Activated naive CD4-positive, alpha-beta T cell treated with Interleukin-2 at 50 U/mL for 16 hours (primary cell): ENCODE measurements at places on chromosomes 4 and X.

- DNase-seq: no peak
These were observed 57.4 kb downstream of the PSAPL1 start for GRCh38 chr4:7377223-7377865.

DNA sequence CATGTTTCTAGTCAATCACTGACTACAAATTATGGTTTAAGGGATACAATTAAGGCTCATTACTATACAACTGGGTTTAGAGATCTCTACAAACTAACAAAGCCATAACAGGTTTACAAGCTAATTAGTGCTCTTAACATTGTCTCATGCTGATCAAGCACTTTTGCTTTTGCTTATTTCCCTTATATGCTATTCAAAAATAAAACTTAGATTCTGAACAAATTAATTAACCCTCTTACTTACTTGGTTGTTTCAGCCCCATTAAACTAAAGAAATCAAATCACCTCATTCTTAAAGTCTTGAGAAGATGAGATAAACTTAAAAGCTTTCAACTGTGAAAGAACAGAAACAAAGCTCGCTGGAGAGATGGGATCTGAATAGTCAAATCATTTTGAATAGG is 2024.5 kb upstream of the ADGRL3 start:
- no peak for DNase-seq

DNA sequence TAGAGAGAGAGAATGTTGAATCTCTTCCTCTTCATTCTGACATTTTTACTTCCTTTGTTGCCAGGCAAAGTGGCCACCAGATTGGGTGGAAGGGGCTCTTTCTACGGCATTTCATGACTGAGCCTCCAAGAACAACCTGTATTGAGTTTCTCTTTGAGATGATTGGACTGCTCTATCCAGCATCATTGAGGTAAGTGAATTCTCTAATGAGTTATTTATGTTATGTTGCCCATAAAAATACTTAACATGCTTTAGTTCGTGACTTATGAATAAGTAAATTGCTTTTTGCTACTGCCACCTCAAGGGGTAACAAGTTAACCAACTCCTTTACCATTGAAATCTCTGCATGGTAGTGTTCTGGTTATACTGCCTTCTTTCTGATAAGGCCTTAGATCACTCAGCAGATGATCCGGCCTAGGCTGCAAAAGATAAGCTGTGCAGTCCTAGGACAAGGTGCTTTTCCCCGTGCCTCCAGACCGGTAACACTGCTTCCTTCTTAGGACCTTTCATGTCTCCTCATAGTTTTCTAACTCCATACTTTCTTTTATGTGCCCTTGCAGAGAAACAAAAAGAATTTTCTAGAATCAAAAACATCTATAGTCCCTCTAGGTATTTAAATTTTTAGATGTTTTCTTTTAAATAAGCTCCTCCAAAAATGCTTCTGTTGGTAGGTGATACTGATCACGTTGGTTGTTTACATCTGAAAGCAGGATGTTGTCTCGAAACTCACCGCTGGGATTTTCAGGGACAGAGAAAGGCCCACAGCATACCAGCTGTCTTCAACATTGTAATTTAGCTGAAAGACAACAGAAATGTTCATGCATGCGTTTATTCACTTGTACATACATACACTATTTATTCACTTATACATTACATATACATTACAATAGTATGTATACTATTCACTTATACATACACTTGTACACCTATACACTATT is 157.1 kb upstream of the RBPJ start:
- no peak for DNase-seq

DNA sequence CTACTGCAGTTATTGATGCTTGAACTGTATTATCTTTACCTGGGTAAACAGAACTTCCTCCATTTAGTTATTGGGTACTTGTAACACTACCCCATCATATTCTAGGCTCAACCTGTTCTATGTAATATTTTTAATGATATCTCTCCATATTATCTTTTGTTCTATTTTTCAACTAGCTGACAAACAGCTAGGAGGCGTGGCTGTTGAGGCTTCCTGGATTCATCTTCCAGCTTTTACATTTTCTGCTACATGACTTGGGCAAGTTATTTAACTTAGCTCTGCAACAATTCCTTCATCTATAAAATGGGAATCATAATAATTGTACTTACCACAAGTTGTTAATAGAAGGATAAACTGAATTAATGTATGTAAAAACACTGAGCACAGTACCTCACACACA is 349.3 kb downstream of the PTTG2 start:
- DNase-seq: no peak

GRCh38 chrX:69082055-69082752 is 83.0 kb downstream of the PJA1 start:
- no peak for DNase-seq

GRCh38 chrX:155148724-155149537 is 67.3 kb upstream of the VBP1 start:
- peak; percentile 6 for DNase-seq

GRCh38 chrX:40853816-40854123 is 118.4 kb upstream of the MED14 start:
- DNase-seq: no peak

DNA sequence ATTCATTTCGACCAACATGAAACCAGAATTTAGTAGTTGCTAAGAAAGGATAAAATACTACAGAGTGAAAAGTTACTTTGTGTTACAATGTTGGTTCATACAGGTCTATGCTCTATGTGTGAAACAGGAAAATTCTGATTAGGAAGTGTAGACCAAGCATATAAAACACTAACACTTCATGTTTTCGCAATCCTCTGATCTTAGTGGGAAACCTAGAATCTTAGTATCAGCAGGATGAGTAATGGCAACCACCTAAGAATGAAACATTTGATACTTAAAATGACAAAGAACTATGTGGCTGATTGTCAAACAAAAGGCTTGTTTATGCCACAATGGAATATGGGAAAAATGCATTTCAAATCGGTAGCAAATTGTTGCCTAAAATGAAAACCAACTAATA is 116.1 kb downstream of the AMMECR1 start:
- no peak for DNase-seq

GRCh38 chrX:19194285-19195242 is 72.3 kb upstream of the ADGRG2 start:
- DNase-seq: no peak

DNA sequence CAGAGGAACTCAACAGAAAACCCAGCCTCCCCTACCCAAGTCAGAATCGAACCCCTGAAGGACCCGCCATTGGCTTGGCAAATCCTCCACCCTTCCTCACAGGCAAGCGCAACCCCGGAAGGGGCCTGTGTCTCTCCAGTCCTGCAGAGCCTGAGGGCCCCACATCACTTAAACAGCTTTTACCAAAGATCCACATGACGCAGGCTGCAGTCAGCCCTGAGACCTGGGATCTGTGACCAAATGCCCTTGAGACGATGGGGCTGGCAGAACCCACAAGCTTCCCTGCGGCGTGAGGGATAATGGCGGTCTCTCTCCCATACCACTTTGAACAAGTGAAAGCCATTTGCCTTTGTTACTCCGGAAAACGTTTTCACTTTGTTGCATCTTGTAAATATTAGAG is 54.9 kb downstream of the ACOX3 start:
- DNase-seq: no peak

GRCh38 chr4:53721263-53721662 is 130.0 kb upstream of the LNX1 start:
- DNase-seq: no peak

DNA sequence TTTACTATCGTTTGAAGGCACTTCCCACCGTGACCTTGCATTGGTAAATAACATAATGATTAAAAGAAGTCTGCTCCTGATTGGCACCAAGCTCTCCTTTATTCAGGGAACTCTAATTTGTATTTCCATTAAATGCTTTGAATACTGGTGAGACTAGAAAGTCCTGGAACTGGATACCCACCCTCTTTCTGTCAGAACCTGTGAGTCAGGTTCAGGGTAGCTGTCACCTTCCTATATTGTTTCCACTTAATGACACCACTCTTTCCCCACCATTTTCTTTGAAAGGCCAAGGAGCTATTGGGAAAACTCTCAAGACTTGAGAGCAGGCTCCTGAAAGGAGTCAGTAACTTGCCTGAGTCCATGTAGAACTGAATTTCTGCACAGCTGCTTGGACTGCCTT is 55.9 kb upstream of the RASSF6 start:
- DNase-seq: no peak

GRCh38 chrX:106952988-106953387 is 32.8 kb downstream of the CLDN2 start:
- DNase-seq: no peak

GRCh38 chr4:175705407-175705806 is 106.7 kb downstream of the GPM6A start:
- no peak for DNase-seq

- no peak for DNase-seq
These were observed 155.9 kb downstream of the SHOX start for GRCh38 chrX:786441-786881.

DNA sequence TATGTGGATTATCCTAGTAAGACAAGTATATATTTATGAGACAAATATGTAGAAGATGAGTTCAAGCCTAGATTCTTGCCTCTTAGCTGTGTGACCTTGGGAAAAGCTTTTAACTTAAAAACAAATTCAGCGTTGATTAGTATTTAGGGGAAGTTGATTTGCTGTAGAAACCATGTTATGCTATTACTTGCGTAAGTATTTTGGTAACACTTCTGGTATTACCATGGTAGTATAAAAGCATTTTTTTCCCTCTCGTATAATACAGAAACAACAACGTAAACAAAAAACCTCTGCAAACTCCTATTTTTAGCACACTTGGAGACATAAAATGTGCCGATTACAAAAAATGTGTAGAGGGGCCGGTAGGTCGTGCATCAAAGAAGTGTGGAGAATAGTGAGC is 33.2 kb downstream of the STAG2 start:
- no peak for DNase-seq

- no peak for DNase-seq
These were observed 318.0 kb upstream of the TAPT1 start for GRCh38 chr4:16544251-16544721.

DNA sequence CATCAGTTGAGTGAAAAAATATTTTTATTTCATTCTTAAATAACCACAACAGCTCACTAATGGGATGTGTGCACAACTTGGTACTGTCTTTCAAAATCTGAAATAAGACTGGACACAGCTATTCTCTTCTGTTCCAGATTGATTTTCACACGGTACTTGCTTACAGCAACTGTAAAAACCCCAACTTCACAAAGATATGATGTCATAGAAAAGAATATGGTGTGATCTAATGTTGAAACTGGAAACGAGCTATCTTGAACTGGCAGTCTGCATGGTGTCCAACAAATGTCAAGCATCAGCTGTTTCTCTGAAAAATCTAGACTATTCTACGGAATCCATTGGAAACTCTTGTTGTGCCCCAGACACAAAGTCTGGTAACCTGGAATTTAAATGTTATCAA is 14.7 kb downstream of the HELQ start:
- DNase-seq: no peak

DNA sequence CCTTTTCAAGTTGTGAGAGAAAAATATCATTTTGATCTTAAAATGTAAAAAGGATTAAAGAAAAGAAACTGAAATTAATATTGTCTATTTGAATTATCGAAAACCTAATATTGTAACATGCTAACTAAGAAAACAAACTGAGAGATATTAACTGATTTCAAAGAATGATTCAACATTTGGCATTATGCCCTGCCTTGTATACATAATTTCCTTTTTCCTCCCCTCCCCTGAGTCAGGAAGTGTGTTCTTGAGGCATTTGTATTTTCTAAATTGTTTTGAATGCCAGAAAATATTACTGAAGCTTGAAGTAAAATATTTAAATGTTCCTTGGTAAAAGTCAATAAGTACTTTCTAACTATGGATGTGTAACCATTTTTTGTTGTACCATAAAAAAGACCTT is 49.4 kb downstream of the RPS6KA3 start:
- DNase-seq: no peak

DNA sequence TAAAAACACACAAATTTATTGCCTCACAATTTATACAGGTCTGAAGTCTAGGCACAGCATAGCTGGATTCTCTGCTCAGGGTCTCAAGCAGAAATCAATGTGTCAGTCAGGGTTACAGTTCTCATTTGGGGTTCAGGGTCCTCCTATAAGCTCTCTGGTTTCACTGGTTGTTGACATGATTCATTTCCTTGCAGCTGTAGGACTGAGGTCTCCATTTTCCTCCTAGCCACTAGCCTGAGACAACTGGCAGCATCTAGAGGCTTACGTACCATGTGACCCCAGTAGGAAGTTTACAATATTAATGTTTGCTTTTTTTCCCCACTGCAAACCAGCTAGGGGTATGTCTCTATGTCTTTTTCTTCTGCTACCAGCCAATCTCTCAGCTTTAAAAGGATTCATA is 102.5 kb downstream of the CPEB2 start:
- DNase-seq: no peak

DNA sequence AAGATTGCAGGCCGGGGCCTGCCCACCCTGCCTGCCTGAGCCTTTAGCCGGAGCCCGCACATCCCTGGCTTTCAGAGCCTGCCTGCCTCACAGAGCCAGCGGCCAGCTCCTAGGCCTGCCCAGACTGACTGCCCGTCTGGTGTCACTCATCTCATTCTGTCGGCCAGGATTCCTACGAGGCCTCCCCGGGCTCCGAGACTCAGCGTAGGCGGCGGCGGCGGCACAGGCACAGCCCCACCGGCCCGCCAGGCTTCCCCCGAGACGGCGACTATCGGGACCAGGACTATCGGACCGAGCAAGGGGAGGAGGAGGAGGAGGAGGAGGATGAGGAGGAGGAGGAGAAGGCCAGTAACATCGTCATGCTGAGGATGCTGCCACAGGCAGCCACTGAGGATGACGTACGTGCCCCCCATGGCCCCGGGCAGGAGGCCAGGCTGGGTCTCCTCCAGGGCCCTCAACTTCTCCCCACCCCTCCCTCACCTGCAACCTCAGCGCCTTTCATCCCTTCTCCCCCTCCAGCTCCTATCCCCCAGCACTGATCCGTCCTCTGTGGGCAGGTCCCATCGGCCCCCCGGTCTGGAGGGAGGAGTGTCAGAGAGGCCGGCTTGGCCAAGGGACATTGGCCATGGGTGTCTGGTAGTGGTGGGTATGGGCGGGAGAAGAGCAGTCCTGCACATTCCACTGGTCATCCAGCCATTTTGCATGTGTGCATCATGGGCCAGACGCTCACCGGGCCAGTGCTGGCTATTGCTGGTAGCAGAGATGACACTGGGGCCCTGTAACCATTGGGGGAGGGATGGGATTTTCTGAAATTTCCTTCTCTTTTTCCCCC is 22.6 kb upstream of the UBA1 start:
- DNase-seq: no peak

DNA sequence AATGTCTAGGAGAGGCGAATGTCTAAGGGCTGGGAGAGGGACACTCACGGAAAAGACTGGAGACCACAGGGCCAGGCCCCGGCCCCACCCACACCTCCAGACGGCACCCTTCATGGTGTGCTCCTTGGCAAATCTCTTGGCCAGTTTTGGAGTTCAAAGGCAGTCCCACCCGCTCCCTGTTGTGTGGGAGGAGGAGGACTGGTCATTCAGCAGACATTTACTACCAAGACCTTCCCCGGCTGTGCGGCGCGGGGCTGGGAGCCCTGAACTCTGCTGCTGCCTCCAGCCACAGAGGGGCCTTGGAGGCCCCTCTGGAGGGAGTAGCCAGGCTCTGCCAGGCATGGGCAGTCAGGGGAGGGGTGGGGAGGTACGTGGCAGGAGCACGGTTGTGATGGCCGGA is 8.7 kb upstream of the TBC1D14 start:
- DNase-seq: no peak

GRCh38 chrX:13652287-13652793 is 601 bp upstream of the TCEANC start:
- DNase-seq: no peak

GRCh38 chr4:86594559-86595425 is 677 bp downstream of the PTPN13 start:
- peak; percentile 32 for DNase-seq

GRCh38 chr4:147975325-147975724 is 243.4 kb downstream of the ARHGAP10 start:
- DNase-seq: no peak

GRCh38 chr4:148077581-148077980 is 345.7 kb downstream of the ARHGAP10 start:
- DNase-seq: no peak
